ENCODE measurements at places on chromosomes 1 and 21. TPM values are rescaled to one million over a fixed set of nuclear protein-coding genes. Genes with fewer than 3 reads are reported as not detected.

The DDR2 gene
- total RNA-seq = 0.34 TPM

DNA sequence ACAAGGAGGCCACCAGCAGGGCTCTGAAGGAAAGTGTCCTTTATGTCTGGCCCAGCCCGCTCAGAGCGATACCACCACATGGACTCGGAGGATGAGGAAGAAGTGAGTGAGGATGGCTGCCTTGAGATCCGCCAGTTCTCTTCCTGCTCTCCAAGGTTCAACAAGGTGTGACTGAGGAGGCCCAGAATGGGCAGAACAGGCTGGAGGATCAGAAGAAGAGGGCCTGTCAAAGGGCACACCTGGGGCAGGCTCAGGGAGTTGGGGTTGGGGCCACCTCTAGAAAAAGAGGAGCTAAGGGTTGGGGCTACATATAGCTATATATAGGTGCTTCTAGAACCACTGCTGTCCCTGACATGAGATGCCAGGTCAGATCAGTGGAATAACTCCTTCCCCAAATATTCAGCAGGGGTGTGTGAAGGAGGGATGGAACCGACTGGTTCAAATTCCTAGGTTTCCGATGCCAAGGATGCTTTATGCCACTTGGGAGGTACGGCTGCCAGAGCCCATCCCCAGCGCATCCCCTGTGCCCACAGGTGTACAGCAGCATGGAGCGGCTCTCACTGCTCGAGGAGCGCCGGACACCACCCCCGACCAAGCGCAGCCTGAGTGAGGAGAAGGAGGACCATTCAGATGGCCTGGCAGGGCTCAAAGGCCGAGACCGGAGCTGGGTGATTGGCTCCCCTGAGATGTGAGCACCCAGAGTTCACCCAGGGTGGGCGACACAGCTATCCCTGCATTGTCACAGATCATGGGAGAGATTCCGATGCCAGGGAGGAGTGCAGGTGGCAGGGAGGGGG, 102.2 kb downstream of the PIK3R3 start:
- H3K36me3 ChIP-seq = peaks cover 2% of the 10 kb centered on the region
- DNase-seq = no peak
- no peaks in the 10 kb centered on the region for H3K4me1 ChIP-seq

The MAP1LC3C gene
- not detected for total RNA-seq

The LCE3E gene
- total RNA-seq = not detected

GRCh38 chr21:38188037-38188436, 68.8 kb upstream of the KCNJ15 start:
- H3K27ac ChIP-seq = no peak overlapping the region
- H3K36me3 ChIP-seq = no peaks in the 10 kb centered on the region
- H3K4me1 ChIP-seq = no peaks in the 10 kb centered on the region
- H3K4me3 ChIP-seq = no peak overlapping the region
- H3K27me3 ChIP-seq = no peaks in the 10 kb centered on the region

GRCh38 chr1:167043752-167044488, 46.3 kb downstream of the GPA33 start:
- peak overlapping the region; percentile 88 for H3K27ac ChIP-seq
- H3K36me3 ChIP-seq = no peaks in the 10 kb centered on the region
- peak; percentile 81 for DNase-seq
- H3K4me1 ChIP-seq = peaks cover 13% of the 10 kb centered on the region

GRCh38 chr1:35807614-35808449, at the start of gene AGO4:
TSS of gene AGO4 (plus strand) at chr1:35808016. CDS start at chr1:35808417, 401 bp downstream.
- peaks cover 5% of the 10 kb centered on the region for H3K36me3 ChIP-seq
- H3K27ac ChIP-seq = peak within 1 kb of the TSS; percentile 92
- H3K4me1 ChIP-seq = peaks cover 21% of the 10 kb centered on the region
- H3K27me3 ChIP-seq = no peaks in the 10 kb centered on the region

Data from activated naive CD8-positive, alpha-beta T cell treated with anti-CD3 and anti-CD28 coated beads, Interleukin-2, amount 10 ng/mL, durations not matched to agents 7 days and 5 days (primary cell).